ENCODE measurements at places on chromosomes 7 and 10. TPM values are rescaled to one million over a fixed set of nuclear protein-coding genes. Genes with fewer than 3 reads are reported as not detected.

Gene AP4M1
- 20.4 TPM for total RNA-seq

Gene GPR158
- total RNA-seq, result under 0.01 TPM

Gene CCL26
- total RNA-seq, result not detected

Gene TBC1D12
- 12.0 TPM for total RNA-seq

Gene EXOC4
- 97.6 TPM for total RNA-seq

Gene DBNL
- 138 TPM for total RNA-seq

Gene LIPK
- not detected for total RNA-seq

Gene OR6V1
- not detected for total RNA-seq

Gene FAM53B
- total RNA-seq, result 13.2 TPM

Gene RET
- total RNA-seq, result 0.09 TPM

Gene UNCX
- total RNA-seq, result not detected

Gene NPC1L1
- total RNA-seq, result not detected

Gene ZC3HAV1L
- total RNA-seq, result 8.9 TPM

Gene VWC2
- total RNA-seq, result not detected

Gene DUS4L
- 6.7 TPM for total RNA-seq

Data from endothelial cell of coronary artery (primary cell).